ENCODE measurements at places on chromosomes 1 and 21.

DNA sequence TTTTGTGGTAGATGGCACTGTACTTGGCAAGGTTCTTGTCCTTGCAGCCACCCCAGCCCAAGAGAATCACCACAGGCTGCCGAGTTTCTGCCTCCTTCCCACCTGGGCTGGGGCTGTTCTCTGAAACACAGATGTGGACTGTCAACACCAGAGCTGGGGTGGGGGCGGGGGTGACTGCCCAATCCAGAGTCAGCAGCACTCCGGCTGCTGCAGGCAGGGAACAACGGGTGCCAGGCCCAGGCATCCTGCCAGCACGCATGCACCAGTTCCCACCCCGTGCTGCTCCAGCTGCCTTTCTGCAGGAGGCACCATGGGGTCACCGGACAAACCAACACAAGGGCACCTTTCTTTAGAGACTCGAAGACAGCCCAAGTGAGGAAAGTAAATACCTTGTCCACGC is 14.1 kb downstream of the TMEM53 start:
- no peak for DNase-seq

DNA sequence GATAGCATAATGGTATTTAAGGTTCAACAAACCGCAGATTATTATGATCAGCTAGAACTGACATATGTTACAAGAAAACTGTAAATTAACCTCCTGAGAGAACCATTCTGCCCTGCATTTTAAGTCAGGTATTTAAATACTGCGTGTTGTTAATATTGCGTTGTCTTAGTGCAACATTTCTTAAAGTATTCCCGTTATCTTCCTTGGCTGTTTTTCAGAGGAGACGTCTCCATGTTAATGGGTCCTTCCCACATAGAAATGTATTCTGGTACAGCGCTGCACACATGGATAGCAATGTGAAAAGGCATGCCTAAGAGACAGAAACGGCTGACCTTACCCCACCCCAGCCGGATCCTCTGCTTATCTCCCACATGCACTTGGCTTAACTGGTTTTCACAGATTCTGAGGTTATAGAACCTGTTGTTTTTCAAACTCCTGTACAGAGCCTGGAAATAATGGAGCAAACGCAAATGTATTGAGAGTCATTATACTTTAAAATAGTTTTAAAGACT is 22.8 kb upstream of the DEGS1 start:
- no peak for DNase-seq

GRCh38 chr1:34188418-34188817 is 11.7 kb downstream of the C1orf94 start:
- DNase-seq: no peak

DNA sequence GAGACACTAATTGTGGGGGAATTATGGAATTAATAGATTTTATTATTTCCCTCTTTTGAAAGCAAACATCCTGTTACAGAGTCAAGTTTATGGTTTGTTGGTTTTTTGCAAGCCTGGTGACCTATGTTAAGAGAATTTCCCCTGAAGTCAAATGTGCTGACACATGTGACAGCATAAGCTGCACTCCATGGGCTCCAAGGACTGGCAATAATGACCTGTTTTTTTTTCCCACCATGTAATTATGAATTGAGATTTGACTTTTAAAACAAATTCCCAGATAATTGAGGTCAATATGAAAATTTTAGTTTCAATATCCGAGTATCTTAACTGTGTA is 242.5 kb upstream of the SGIP1 start:
- DNase-seq: no peak

DNA sequence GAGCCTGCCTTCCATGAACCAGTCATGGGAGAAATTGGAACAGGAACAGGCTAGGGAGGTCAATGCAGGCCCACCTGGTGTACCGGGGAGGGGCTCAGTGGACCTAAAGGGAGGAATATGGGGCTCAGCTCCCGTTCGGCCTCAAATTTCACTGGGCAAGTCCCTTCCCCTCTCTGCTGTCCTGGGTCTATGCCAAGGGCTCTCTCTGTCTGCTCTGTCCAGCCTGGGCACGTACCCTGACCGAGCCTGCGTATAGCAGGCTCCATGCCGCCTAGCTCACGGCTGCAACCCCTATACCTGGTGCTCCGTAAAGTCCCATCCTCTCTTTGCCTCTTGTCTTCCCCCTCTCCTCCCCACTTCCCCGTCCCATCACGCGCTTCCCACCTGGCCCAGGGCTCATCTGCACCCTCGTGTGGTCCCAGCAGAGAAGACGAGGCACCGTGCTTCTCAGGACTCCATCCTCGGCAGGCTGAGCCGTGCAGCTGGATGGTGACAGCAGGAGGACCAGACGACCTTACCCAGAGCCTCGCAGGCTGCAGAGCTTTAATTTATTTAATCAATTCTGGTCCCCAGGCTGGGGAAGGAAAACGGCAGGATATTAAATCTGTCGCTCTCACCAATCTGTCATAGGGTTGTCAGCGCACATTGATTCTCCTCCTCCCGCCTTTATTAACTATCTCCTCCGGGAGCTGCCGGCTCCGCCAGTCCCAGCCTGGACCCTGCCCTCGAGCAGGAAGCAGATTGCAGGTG is 25.0 kb upstream of the DISP3 start:
- no peak for DNase-seq

- DNase-seq: no peak
These were observed 57.6 kb upstream of the SAMD11 start for GRCh38 chr1:866095-866494.

DNA sequence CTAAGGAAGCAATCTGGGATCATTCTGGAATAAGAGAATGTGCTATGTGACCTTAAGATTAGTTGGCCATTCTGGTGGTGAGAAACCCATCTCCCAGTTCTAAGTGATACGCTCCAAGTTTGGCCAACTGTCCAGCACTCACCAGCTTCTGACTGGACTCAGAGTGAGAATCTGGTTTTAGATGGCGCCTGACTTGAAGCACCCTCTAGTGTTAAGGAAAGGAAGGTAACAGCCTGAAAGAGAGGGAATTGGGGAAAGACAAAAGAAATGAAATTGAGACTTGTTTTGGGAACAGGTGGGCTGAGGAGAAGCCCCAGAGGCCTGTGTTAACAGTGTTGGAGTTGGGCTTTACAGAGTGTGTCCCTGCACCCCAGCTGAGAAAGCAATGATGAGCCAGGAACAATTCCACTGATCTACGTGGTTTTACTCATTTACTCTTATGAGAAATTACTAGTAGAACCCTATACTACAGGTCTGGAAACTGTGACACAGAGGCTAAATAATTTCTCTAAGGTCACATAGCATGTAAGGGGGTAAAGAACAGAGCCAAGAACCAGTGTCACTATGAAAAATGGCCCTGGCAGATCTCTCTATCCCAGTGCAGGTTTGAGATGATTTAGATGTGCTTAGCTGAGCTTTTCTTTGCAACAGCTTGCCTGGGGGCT is 9.3 kb upstream of the FCAMR start:
- peak; percentile 3 for DNase-seq

GRCh38 chr21:45339421-45340402 is 52.0 kb upstream of the POFUT2 start:
- no peak for DNase-seq

DNA sequence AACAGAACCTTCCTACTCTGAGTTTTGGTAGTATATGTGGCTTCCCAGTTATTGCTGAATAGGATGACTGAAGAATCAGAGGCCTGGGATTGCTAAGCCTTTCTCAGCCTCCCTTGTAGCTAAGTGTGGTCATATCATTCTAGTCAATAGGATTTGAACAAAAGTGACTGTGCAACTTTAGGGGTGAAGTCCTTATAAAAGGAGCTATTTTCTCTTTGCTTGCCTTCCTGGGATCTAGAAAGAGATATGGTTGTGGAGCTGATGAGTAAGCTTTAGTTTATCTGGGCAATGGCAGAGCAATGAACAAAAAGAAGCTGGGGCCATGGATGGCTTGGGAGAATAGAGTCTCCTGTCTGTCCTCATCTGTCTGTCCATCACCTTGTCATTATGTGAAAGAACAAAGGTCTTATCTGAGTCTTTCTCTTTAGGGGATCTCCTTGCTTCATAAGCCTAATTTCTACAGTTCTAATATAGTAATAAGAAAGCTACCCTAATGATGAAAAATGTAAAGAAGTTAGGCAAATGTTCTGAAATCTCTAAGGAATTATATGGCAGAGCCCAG is 91.5 kb downstream of the TENT5C start:
- no peak for DNase-seq

DNA sequence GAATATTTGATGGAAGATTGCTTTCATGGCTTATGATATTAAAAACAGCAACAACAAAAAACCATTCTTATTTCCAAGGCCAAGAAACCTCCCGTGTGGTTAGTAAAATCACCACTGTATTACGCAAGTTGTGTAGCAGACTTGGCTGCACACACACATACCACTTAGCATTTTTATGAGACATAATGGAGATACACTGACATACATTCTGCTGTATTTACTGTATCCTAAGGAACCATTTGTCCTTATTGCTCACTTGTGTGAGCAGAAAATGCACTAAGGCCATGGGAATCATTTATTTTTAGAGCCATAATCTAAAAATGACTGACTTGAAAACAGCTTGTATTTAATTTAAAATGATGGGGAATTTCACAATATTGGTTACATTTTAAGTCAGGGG is 584 bp upstream of the C1orf141 start:
- no peak for DNase-seq

DNA sequence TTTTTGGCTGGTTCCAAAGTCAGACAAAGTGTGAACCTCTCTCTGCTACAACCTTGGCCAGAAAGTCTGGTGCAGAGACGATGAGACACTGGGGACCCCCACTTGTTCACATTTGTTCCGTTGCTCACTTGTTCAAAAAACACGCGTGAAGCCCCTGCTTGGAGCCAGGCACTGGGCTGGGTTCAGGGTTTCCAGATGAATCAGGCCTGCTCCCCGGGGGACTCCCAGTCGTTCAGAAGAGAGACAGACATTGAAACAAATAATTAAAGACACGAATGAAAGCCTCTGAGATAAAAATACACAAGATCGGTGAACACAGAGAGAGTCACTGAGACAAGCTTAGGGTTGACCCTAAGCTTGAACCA is 101.5 kb upstream of the RUNX3 start:
- no peak for DNase-seq

DNA sequence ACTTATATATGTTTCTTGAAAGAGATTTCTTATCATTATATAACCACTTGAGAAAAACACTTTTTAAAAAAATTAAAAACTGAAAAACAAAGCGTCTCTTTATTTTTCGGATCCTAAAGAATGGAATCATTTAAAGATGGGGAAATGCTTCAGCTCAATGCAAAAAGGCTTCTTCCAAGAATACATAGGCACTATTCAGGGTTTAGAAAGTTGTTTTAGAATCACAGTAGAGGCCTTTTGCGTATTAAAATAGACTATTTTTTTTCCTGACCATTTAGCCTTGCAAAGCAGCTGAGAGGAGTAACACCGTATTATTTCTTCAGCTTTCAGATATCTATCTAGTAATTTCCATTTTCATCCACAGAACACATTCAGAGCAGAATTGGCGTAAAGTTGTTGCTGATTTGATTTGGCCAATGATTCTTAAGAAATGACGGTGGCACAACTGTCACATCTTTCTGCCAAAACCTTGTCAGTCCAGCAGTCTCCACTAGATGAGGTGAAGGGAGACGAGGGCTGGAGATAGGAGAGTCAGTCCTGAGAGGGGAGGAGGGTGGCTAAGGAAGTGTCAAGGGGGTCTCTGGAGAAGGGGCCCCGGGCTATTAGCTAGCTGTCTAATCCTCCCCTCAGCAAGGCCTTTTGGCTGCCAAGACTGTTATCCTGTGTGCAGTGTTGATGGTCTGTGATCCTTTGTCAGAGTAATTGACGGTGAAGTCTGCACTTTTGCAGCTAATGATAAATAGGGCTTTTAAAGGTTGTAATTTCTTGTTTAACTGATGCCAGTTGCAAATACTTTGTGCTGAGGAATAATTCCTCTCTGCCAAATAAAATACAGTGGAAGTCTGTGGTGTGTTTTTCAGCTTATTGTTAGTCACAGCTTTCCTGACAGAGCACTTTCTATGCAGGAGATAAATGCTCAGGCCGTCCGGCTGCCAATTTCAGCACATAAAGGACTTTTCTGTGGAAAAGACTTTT is 34.7 kb downstream of the PRRX1 start:
- DNase-seq: no peak

DNA sequence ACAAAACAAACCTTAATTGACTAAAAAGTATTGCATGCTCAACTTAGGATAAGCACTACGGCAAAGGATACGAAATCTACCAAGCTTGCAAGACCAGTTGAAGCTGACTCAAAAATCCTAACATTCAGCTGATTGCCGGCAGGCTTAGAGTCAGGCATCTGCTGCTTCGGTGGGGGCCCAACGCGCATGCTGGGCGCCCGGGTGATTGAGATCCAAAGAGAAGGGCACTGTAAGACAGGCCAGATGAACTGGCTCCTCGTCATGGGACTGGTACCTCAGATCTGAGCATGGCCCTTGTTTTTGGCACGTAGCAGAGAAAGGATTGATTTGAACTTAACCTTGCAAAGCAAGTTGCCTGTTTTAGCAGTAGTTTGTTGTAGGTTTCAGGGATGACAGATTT is 86.6 kb downstream of the PRDM2 start:
- DNase-seq: no peak

DNA sequence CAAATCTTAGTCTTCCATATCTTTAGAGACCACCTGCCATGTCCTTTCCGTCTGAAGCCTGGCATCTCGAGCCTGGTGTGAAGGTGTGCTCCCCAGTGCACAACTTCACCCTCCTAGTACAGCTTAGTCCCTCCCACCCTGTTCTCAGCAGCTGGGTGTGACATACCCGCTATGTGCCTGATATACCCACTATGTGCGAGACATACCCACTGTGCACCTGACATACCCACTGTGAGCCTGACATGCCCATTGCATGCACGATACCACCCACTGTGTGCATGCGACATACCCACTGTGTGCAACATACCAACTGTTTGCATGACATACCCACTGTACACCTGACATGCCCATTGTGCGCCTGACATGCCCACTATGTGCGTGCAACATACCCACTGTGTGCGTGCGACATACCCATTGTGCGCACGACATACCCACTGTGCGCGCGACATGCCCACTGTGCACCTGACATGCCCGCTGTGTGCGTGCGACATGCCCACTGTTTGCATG is 3.0 kb upstream of the RRP1 start:
- DNase-seq: no peak

DNA sequence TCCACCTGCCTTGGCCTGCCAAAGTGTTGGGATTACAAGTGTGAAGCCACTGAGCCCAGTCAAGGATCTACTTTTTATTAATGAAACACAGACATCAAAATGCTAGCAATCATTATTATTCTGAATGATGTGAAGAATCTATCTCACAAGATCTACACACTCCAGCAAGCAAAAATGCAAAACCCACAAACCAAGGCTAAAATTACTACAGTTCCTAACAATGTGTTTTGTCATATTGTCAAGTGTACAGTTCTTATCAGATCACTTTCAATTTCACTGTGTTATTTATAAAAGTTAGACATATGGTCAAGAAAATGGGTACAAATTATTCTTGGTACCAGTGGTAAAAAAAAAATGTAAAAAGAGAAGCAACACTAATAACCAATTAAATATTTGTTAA is 61.3 kb upstream of the SDC3 start:
- no peak for DNase-seq
